Stimulated activated CD4-positive, alpha-beta T cell treated with anti-CD3 and anti-CD28 coated beads, TNF-alpha, amount 100 ng/mL, for 1 hour (primary cell): ENCODE measurements at places on chromosomes 7 and 10.

DNA sequence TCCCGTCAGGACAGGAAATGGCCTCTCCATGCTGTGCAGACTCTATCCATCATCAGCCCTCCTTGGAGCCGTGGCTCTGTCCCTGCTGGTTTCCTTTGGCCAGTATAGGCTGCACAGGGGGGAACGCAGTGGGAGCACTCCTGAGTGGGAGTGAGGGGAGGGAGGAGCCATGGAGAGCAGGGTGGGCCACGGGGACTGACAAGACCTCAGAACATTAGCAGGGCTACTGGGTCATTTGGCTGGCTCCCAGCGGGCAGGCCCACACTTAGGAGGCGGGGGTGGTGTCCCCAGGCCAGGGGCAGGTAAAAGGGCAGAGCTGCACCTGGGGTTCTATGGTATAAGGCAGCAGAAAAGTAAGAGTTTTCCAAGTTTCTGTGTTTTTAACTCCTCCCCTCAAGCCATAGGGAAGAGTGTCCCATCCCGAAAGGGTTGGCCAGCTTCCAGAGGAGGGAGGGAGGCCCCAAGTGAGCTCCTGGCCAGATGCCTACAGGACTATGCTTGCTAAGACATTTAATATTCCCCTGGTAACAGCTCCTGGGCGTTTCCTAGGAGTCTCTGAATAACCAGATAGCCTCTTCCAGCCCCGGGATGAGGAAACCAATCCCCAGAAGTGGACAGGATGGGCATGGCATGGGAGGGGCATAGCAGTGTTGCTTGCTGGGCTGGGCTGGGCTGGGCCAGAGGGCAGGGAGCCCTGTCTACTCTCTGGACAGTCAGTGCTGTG is 5.5 kb upstream of the OPN4 start:
- no peak for DNase-seq

DNA sequence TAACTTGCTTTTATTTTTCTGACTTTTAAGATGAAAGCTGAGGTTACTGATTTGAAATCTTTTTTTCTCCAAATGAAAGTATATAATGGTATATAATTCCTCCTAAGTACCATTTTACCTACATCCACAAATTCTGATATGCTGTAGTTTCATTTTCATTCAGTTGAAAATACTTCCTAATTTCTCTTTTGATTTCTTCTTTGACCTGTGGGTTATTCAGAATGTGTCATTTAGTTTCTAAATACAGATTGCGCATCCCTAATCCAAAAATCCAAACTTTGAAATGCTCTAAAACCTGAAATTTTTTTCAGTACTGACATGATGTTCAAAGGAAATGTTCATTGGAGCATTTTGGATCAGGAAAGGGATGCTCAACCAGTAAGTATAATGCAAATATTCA is 168.7 kb downstream of the CELF2 start:
- no peak for DNase-seq

- no peak for DNase-seq
These were observed 15.4 kb downstream of the GSDME start for GRCh38 chr7:24741679-24742505.

GRCh38 chr10:98168147-98168546 is 33.7 kb downstream of the R3HCC1L start:
- DNase-seq = no peak

GRCh38 chr10:34104829-34105572 is 710.1 kb downstream of the PARD3 start:
- DNase-seq = no peak

DNA sequence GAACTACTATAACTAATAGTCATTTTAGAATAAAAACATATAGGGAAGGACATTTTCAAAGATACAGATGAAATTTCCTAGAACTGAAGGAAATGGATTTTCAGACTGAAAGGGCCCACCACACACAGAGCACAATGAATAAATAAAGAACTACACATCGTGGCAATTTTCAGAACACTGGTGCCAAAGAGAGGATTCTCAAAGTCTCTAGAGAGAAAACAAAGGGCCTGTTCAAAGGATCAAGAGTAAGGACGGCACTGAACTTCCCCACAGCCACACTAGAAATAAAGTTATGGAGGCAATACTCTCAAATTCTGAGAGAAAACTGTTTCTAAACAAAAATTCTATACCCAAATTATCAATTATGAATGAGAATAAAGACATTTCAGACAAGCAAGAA is 21.9 kb downstream of the NAPEPLD start:
- no peak for DNase-seq

DNA sequence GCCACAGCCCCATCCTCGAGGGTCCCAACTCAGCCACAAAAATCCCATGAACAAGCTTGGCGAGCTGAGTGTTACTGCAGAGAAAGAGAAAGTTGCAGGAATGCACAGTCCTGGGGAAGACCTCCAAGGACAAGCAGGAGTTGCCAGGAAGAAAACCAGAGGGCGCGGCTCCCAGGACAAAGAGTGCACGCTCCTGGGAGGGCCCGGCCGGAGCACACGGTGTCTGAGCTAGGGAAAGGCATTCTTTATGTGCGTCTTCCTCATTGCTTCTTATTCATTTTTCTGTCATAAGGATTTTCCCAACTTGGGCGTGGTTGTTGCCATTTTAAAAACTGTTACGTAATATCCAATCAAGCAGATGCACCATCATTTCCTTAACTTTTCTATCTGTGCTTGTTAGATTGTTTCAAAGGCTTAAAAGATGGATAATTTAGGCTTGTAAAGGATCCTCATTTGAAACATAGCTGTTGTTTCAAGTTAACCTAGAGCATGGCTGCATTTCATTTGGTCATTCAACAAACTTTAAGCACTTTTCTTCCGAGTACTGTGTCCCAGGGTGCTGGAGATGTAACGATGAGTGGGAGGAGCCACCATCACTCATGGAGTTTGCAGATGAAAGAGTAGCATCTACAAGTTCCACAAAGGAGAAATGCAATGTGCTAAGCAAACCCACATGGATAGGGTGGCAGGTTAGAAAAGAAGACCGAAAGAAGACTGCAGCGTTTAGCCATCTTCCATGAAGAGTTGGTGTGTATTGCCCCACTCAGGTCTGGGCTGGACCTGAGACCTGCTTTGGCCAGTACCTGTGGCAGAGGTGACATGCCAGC is 5.6 kb upstream of the CNPY1 start:
- DNase-seq = no peak

DNA sequence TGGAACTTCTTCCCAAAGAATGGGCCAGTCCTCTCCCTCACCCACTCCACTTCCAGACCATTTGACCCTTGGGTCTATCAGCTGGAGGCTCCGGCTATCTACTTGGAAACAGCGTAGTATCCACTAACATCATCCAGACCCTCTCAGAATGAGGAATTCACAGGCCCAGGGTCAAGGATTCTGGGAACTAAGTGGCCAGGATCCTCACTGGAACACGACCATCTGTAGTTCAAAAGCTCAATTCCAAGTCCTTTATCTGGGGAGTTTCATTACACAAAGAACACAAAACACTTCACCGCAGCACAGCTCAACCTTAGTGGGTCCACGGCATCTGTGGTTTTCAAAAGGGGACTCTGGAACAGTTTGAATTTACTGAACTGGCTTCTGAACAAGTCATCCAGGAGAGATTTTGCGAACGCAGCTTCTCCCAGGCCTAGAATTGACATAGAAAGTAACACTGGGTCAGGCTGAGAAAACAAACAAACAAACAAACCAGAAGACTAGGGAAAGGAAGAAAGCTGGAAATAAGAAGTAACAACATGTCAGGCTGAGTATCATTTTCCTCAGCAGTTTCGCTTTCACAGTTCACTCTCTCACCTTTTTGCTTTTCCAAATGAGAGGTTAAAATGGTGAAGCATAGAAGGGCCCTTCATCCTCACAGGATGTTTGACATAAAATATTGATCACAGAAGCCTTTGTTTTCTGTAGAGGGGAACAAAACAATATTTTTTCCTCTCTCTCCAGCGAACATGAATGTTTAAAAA is 57.6 kb upstream of the USP6NL start:
- no peak for DNase-seq

GRCh38 chr7:32378988-32379387 is 111.2 kb downstream of the LSM5 start:
- DNase-seq = no peak

GRCh38 chr7:48106906-48107659 is 18.0 kb downstream of the UPP1 start:
- no peak for DNase-seq

- no peak for DNase-seq
These were observed 8.9 kb upstream of the SIRT1 start for GRCh38 chr10:67875340-67876238.

- DNase-seq = no peak
These were observed 29.6 kb upstream of the ZRANB1 start for GRCh38 chr10:124912101-124912886.

- DNase-seq = no peak
These were observed 50.9 kb downstream of the GLI3 start for GRCh38 chr7:42186151-42186550.

GRCh38 chr10:78849115-78849514 is 219.7 kb upstream of the ZMIZ1 start:
- no peak for DNase-seq

- no peak for DNase-seq
These were observed 10.2 kb downstream of the PKD2L1 start for GRCh38 chr10:100319707-100320402.

- DNase-seq = no peak
These were observed 75.1 kb downstream of the MAD1L1 start for GRCh38 chr7:2157473-2158279.

GRCh38 chr7:576524-577277 is 57.1 kb upstream of the PDGFA start:
- no peak for DNase-seq

- DNase-seq = no peak
These were observed 180.0 kb upstream of the AHR start for GRCh38 chr7:17118412-17118811.

- DNase-seq = no peak
These were observed 11.0 kb downstream of the TECTB start for GRCh38 chr10:112294169-112294568.

DNA sequence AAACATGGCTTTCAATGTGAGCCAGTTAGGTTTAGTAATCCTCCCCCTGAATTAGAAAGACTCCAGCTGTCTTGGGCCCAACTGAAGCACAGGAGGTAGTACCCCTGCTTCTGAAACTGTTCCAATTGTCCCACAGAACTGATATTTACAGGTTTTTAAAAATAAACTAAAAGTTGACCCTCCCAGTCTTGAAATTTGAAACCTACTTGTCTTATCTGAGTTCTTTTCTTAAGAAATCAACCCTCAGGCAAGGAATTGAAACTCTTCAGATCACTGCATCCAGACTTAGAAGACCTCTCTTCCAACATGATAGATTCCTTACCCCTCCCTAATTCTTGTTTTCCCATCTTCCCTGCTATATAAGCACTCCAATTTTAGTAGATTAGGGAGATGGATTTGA is 13.3 kb upstream of the ARHGAP21 start:
- no peak for DNase-seq

DNA sequence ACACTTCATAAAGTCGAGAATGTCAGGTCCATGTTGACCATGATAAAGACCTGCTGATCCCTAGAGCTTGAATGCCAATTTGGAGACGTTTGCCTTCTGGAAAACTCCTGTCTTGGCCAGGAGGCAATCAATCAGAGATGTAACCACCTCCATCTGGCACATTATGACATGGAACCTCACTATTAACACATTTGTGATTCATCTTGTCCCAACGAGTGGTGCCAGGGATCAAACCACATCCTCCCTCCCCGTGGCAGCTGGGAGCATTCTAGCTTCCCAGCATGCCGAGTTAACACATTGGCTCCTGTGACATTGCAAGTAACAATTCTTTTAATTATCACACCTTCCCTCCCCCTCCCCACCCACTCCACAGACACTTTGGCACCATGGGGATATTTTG is 84.0 kb upstream of the PPP1R17 start:
- DNase-seq = no peak

DNA sequence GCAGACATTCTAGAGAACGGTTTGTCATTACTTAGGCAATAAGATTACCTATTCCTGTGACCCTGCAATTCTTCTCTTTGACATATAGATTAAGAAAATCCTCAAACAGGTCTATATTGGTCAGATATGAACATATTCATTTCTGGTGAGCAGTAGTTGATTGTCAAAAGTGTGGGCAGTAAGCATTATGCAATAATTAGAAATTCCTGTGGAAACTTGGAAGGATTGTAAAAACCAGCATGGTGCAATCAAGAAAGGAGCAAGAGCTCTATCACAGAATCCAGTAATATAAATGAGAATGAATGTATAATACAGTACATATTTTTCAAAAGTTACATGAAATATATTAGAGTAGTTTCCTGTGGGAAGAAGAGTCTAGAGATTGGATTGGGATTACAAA is 406.5 kb downstream of the SUGCT start:
- no peak for DNase-seq

GRCh38 chr7:721619-722248 is 4.8 kb upstream of the DNAAF5 start:
- DNase-seq = no peak

DNA sequence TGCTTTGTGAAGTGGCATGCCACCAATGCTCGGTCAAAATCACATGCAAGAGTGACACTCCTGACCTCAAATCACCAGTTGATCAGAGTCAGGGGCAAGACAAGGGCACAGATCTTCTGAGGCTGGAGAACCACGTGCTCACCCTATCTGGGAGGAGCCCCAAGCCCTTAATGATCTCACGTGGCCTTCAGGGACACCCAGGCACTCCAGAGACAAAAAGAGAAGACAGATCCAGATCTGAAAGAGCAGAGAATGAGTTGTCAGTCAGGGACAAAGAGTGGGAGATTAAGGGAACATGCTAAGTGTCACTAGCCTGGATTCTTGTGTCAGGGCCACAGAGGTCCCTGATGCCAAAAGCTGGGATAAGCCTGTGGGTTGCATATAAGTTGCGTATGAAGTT is 134.3 kb downstream of the PLXNA4 start:
- DNase-seq = no peak

DNA sequence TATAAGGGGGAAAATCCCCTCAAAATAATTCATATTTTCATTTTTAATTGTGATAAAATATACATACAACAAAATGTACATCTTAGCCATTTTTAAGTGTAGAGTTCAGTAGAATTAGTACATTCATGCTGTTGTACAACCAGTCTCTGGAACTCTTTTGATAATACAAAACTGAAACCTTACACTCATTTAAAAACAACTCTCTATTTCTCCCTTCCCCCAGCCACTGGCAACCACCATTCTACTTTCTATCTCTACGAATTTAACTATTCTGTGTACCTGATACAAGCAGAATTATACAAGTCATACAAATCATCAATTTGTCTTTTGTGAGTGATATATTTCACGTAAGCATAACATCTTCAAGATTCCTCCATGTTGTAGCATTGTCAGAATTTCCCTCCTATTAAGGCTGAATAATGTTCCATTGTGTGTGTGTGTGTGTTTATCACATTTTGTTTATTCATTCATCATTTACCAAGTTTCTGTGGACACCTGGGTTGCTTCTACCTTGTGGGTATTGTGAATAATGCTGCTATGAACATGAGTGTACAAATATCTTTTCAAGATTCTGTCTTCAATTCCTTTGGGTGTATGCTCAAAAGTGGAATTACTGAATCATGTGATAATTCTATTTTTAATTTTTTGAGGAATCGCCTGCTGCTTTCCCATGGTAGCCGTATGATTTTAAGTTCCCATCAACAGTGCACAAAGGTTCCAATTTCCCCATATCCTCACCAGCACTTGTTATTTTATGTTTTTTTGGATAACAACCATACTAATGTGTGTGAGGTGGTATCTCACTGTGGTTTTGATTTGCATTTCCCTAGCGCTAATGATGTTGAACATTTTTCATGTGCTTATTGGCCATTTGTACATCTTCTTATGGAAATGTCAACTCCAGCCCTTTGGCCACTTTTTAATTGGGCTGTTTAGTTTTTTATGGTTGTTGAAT is 4.7 kb upstream of the EBLN1 start:
- DNase-seq = no peak
